Osteoblast (primary cell): ENCODE measurements at places on chromosomes 11 and 22. TPM values are rescaled to one million over a fixed set of nuclear protein-coding genes. Genes with fewer than 3 reads are reported as not detected.

Gene TYR
- not detected in 2 replicates for total RNA-seq

GRCh38 chr11:48002561-48002960 lies 22.2 kb downstream of the PTPRJ start:
- DNase-seq: no peak

GRCh38 chr22:32916025-32916424 lies 114.5 kb downstream of the TIMP3 start:
- DNase-seq: peak; percentile 11

Gene CNGA4
- total RNA-seq: under 0.01 TPM in 2 replicates

Gene NLRP10
- 10.0 and 14.1 TPM in 2 replicates for total RNA-seq

Gene APOL3
- total RNA-seq: 12.1 and 13.8 TPM in 2 replicates

DNA sequence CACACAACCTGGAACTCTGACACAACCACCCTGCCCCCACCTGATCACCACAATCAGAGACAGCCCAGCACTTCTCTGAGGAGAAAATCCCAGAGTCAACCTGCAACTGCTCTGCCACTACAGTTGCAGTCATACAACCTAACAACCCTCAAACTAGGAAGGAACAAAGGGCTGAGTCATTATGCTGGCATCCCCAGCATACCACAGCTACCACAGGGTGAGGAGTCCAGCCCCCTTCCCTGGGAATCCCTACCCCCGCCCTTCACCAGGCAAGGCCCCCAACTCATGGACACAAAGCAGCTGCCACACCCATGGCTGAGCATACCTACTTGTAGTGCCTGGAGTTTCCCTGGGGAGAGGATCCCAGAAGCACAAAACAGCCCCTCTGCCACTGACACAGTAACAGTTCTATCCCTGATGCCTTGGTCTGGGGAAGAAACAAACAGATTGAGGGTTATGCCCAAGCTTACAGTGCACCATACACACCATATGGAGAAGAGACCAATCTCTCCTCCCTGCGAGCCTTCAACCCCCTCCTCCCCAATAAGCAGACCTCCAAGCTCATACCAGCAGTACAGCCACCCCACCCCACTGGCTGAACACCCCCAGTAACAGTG lies 68.5 kb upstream of the C11orf58 start:
- peak; percentile 36 for DNase-seq

GRCh38 chr11:70952191-70952590 lies 300.2 kb downstream of the SHANK2 start:
- DNase-seq: no peak

DNA sequence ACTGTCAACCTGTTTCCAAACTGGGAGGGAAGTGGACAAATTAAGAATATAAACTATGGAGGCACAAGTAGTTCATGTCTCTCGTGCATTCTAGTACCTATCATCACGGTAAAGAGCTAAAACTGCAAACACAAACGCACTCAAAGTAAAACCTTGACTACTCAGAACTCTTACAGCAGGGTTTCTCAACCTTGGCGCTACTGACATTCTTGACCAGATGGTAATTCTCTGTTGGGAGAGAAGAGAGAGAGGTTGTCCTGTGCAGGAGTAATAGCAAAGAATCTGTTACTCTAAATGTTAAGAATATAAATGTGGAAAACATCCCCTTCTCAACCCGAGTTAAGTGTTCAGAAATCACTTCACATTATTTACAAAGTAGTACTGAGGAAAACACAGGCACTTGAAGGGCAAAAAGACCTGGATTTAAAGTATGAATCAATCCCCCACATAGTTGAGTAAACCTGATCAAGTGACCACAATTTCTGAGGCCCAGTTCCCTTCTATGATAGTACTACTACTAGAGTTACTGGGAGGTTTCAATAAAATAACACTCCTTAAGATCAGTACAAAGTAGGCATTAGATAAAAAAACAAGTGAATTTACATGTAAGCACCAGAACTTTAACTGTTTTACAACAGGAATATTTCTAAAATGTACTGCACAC lies 73.1 kb upstream of the ARHGAP32 start:
- no peak for DNase-seq

- no peak for DNase-seq
These were observed 61.1 kb downstream of the DEPDC5 start for GRCh38 chr22:31814942-31815341.

DNA sequence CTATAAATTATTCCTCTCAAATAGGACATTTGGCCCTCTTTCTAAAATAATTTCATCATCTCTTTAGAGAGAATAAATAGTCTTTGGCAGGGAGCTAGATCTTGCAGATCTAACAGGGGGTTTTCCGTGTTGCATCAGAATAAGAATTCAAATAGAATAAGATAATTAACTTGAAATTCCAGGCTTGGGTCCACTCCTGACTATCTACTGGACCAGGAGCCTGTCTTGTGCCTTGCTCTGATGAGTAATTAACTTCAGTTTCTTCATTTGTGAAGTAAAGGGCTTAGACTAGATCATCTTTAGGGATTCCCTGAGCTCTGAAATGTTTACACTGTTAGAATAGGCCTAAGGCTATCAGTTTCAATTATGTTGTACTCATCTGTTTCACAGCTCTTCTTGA lies 23.5 kb upstream of the TMEM123 start:
- DNase-seq: no peak

GRCh38 chr11:132045107-132045506 lies 674.7 kb downstream of the NTM start:
- DNase-seq: no peak

- DNase-seq: peak; percentile 75
These were observed 39.7 kb upstream of the TH start for GRCh38 chr11:2211113-2211971.

Gene CRACR2B
- 0.59 and 0.72 TPM in 2 replicates for total RNA-seq

DNA sequence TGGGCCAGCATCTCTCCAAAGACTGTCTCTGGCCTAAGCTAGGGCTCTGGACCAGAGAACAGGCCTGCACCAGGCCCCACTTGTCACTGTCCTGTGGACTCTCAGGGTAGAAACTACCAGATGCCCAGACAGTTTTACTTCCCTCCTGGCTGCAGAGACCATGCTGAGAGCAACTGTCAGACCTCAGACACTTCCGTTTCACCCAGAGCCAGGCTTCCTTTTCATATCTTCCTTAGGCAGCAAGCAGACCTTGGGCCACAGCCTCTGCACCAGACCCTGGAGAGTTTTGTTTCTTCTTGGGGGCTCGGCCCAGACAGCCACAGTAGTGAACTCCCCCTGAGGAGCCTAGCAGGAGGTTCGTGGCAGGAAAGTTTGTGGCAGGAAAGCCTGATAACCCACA lies 12.1 kb upstream of the FCHSD2 start:
- no peak for DNase-seq

GRCh38 chr22:21450320-21450831 lies 16.8 kb upstream of the TMEM191C start:
- no peak for DNase-seq

Gene MPPED2
- total RNA-seq: 1.2 and 2.2 TPM in 2 replicates
